GM23248 (cell line): ENCODE measurements at places on chromosomes 3 and 15. TPM values are rescaled to one million over a fixed set of nuclear protein-coding genes. Genes with fewer than 3 reads are reported as not detected.
A peak's percentile ranks its signal among the peaks of the same experiment; 100 is the strongest.

- DNase-seq = no peak
Observed at GRCh38 chr3:160159806-160160205, 65.4 kb upstream of the C3orf80 start.

The ANKUB1 gene
- total RNA-seq = not detected in 2 replicates

GRCh38 chr15:33204926-33205325 lies 10.4 kb upstream of the FMN1 start:
- DNase-seq = no peak

DNA sequence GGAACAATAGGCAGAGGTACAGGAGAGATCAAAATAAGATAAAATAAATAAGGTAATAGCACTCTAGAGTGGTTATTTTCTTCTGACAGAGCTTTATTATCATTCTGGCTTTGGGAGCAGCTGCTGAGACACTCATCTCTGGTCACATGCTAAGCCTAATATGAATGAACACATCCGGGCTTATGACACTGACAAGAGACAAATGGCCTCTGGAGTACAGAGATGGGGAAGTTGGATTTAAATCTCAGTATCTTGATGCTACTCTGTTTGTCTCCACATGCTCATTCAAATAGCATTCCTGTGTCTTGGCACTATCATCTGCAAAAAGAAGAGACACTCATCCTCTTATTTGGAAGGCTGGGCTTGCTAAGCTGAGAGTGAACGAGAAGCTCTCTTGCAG lies 55.6 kb downstream of the TMEM45A start:
- DNase-seq = peak; percentile 33

The GOLGA8Q gene
- total RNA-seq = 0.76 TPM in 1 of 2 replicates, not detected in the other

DNA sequence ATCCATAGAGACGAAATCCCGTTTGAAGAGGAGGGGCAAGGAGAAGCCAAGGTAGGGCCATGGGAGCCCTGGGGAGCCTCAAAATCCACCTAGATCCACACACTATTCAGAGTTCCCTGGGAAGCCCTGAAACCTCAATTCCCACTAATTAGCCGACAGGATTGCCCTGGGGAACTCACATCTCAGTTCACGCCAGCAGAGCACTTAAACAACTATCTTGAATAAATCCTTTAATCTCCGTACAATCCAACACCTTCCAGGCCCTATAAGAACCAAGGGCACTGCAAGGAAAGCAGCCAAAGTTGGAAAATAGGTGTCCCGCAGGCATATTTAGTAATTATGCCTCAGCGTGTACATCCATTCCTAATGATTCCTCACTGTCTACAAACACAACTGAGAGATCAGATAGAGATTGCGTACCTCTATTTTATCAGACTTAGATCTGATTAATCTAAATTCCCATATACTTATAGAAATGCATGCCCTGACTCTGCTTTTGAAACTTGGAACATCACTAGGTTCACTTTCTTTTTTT lies 25.6 kb upstream of the EIF4A2 start:
- no peak for DNase-seq

- DNase-seq = no peak
Observed at GRCh38 chr15:72907733-72908132, 124.2 kb upstream of the ADPGK start.

GRCh38 chr3:126731044-126731443 lies 27.0 kb downstream of the CHCHD6 start:
- no peak for DNase-seq

The FAM98B gene
- total RNA-seq = 4.2 and 4.7 TPM in 2 replicates

The RHCG gene
- total RNA-seq = not detected in 2 replicates

The SLC2A2 gene
- total RNA-seq = not detected in 2 replicates

DNA sequence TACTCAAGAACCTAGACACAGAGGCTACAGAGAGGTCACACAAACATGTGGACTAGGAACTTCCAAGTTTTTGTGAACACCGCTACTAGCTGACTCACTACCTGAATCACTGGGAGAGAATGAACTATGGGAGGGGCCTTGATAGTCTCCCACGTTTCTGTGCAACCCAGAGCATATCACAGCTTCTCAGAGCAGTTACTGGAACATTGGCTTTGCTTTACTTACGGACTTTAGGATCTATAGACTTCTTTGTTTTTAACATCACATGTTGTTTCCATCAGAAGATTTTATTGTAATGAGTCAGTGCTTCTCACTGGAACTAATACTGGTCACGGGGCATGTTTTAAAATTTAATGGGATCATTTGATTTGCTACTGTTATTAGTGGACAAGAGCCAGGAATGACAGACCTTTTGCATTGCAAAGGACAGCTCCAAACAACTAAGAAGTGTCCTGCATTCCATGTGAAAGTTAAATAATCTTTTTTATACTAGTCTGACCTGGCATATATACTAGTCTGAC lies 35.6 kb downstream of the RTP4 start:
- DNase-seq = peak; percentile 95

The RFTN1 gene
- total RNA-seq = 62.3 and 77.7 TPM in 2 replicates

- no peak for DNase-seq
Observed at GRCh38 chr3:8555725-8556472, 54.3 kb downstream of the LMCD1 start.

DNA sequence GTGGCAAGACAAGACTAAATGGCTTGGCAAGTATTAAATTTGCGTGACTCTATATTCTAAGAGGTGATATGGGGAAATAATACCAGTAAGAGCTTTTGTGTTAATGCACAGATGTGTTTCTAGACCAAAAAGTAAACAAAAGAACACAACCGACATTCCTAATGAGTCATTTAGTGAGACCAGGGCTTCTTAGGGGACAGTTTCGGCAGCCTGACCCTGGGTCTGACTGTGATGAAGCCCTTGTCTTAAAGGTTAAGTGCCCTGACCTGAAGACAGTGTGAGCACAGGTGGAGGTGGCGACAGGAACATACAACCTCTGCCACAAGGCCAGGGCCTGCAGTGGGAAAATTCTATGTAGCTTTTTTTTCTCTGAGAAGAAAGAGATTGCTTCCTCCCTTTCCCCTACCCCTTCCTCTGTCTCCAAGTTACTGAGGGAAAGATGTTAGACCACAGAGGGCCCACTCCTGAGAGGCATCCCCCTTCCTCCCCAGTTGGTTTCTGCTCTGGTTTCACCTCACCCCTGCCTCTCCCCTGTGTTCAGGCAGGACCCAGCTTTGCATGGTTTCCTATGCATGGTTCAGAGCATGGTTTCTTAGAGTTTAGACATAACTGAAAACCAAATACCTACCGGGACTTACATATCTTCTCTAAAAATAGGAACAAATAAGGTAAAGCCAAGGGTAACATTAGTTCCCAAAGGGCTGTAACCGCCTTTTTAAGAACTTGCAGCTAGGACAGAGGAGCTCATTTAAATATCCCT lies 24.8 kb upstream of the CMTM7 start:
- DNase-seq = no peak

DNA sequence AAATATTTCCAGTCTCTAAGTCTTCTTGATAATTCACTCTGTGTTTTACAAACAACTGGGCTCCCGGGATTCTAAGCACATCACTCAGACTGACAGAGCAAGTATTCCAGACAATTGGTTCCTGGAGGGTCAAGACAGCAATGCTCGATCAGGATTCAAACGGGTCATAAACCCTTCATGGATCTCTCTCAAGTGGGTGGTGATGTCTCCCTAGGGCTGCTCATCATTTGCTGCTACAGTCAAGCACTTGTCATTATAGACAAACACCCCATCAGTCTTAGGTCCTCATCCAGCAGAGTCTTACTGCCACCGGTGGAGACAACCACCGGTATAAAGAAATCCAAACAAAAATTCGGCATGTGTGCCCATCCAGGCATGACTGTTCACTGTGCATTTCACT lies 921.1 kb downstream of the FHIT start:
- DNase-seq = no peak

- DNase-seq = peak; percentile 79
Observed at GRCh38 chr15:95448531-95449229, 881.8 kb upstream of the NR2F2 start.

The TEX9 gene
- total RNA-seq = 3.7 and 4.3 TPM in 2 replicates

GRCh38 chr15:65869954-65870871 lies 922 bp downstream of the RAB11A start:
- peak; percentile 63 for DNase-seq

DNA sequence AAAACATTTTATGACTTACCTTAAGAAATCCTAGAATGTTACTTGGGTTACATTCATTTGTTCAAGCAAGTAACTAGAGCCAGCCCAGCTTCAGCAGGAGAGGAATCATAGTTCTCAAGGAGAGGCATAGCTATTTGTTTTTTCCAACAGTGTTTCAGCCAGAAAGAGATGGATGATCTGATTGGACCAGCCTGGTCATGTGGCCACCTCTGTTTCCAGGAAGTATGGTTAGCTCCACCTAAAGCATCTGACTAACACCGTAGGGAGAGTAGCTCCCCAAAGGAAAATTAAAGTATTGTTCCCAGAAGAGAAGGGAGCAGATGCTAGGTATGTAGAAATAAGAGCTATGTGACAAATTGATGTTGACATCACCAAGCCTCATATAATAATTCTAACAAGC lies 417.1 kb downstream of the TAFA4 start:
- DNase-seq = no peak

DNA sequence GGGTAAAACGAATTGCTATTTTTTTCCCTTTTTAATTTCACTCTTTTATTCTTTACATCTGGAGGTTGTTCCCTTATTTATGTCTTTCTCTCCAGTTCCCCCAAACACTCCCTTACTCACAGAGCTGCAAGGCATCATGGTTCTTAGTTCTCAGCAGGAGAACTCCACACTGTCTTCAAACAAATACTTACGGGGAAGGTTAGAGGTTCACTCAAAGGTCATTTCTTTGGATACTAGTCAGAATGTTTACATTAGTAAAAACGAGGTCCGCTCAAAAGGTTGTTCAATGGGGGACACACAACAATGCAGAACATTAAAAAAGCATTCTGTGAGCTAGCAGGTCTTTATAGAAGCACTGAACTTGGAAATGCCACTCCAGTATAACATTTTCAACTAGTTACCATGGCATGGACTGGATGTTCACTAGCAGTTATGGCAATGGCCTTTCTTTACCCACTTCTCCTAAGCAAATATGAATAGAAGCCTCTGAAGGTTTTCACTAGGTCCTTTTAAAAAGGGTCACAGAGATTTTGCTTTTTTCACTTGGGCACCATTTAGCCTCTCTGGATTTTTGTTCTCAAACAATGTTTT lies 201.7 kb downstream of the MEIS2 start:
- no peak for DNase-seq

DNA sequence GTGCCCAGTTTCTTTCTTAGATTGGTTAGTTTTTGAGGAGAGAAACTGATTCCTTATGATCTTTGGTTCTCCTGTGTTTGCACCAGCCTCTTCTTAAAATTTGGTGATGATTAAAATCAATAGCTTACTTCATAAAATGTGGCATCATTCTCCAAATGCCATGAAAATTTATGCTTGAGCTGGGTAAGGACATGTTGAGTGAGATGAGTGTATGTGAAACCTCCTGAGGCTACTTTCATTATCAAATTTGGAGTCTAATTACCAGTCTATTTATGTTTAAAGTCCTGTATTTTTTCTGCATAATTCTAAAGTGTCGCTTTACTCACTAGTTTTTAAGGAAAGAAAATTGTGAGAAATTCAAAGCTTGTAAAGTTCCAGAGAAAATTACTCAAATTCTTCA lies 102.1 kb downstream of the DIPK2A start:
- no peak for DNase-seq

DNA sequence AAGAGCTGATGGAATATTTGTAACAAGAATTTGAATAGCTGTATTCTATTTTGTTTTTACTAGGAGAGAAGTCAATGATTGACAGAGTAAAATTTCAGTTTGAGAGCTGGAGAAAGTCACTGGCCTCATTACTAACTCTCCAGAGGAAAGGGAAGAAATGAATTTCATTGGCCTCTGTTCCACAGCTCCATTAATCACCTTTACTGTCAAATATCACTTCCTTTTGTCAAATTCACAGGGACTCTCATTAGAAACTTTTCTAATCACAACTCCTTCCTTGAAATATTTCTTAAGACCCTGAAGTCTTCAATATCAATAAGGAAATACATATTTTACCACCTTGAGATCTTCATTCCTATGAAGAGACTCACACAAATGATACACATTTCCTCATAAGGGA lies 379.9 kb upstream of the RASGRP1 start:
- no peak for DNase-seq

The CPA3 gene
- not detected in 2 replicates for total RNA-seq

GRCh38 chr3:123153125-123154019 lies 48.4 kb upstream of the SEC22A start:
- DNase-seq = no peak

The ADAMTS9 gene
- 1.3 and 1.5 TPM in 2 replicates for total RNA-seq

- no peak for DNase-seq
Observed at GRCh38 chr3:33377489-33377888, 62.7 kb downstream of the UBP1 start.

The ALDH1L1 gene
- not detected in 2 replicates for total RNA-seq

The TMEM108 gene
- not detected in 2 replicates for total RNA-seq

The AP3B2 gene
- 0.63 and 0.86 TPM in 2 replicates for total RNA-seq

DNA sequence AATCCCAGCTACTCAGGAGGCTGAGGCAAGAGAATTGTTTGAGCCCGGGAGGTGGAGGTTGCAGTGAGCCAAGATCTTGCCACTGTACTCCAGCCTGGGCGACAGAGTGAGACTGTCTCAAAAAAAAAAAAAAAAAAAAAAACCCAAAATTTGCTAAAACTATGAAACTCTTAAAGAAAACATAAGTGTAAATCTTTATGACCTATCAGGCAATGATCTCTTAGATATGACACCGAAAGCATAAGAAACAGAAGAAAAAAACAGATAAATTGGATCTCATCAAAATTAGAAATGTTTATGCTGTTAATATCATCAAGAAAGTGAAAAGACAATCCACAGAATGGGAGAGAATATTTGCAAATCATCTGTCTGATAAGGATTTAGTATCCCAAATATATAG lies 15.3 kb downstream of the GRAMD2A start:
- no peak for DNase-seq

GRCh38 chr3:95434491-95434890 lies 1371.6 kb downstream of the NSUN3 start:
- DNase-seq = no peak

GRCh38 chr3:58107597-58107996 lies 99.4 kb downstream of the FLNB start:
- no peak for DNase-seq

The ATP13A5 gene
- total RNA-seq = not detected in 2 replicates

DNA sequence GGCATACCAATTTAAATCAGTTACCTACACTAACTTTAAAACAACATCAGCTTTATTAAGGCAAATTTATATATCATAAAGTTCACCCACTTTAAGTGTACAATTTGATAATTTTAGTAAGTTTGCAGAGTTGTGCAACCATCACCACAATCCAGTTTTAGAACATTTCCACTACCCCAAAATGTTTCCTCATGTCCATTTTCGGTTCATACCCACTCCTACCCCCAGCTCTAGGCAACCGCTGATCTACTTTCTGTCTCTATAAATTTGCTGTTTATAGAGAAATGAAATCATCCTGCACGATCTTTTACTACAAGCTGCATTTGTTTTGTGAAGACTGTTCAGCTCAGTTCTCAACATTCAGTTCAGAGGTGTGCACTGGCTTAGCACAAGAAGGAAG lies 31.5 kb upstream of the FAM81A start:
- no peak for DNase-seq

GRCh38 chr3:133447750-133448477 lies 48.1 kb downstream of the BFSP2 start:
- DNase-seq = no peak
